ENCODE measurements at places on chromosomes 4 and X.

DNA sequence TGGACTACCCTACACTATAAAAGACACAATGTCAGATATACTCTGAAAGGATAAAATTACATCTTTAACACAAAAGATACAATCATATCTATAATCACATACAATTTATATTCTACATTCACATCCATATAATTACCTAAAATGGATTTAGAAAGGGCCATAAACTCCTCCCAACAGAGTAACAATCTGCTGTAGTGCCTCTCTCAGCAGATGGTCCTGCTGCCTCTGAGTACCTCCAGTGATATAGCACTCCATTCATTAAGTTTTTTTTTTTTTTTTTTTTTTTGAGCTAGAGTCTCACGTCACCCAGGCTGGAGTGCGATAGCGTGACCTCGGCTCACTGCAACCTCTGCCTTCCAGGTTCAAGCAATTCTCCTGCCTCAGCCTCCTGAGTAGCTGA, 7.4 kb downstream of the ANKRD37 start:
- H3K36me3 ChIP-seq, result no peaks in the 10 kb centered on the region
- no peak overlapping the region for H3K27ac ChIP-seq
- H3K27me3 ChIP-seq, result no peaks in the 10 kb centered on the region
- H3K4me1 ChIP-seq, result no peaks in the 10 kb centered on the region
- no peak for DNase-seq

DNA sequence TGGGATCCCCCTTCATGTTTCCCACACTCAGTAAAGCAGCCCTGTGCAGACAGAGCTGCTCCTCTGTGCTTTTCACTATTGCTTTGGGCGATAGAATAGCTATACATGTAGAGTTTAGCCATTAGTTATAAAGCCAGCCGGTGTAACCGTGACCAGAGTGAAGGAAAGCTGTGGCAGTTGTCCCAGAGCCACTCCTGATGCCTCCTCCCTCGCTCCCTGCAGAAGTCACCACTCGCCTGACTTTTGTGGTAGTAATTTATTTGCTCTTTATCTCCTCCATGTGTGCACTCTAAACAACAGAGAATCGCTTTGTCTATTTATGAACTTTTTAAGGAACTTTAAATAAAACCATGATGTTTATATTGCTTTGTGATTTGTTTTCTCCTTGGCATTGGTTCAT, 41.8 kb upstream of the WWC2 start:
- H3K27ac ChIP-seq, result no peak overlapping the region
- H3K27me3 ChIP-seq, result no peaks in the 10 kb centered on the region
- no peaks in the 10 kb centered on the region for H3K36me3 ChIP-seq
- H3K4me3 ChIP-seq, result no peak overlapping the region

GRCh38 chr4:168648494-168648893, 151.6 kb downstream of the PALLD start:
- DNase-seq, result no peak
- no peaks in the 10 kb centered on the region for H3K36me3 ChIP-seq
- no peaks in the 10 kb centered on the region for H3K27me3 ChIP-seq
- H3K4me1 ChIP-seq, result no peaks in the 10 kb centered on the region

DNA sequence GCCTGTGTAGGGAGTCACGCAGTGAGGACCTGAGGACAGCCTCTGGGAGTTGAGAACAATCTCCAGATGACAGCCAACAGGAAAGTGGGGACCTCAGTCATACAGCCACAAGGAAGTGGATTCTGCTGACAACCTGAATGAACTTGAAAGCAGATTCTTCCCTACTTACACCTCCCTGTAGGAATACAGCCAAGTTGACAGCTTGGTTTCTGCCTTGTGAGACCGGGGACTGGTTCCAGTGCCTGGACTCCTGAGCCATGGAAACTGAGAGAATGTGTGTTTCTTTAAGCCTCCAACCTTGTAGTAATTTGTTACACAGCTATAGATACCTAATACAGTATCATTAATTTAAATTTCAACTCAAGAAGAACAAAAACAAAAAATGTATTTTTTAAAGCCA, 107.5 kb downstream of the CNKSR2 start:
- no peak for DNase-seq
- H3K4me1 ChIP-seq, result no peaks in the 10 kb centered on the region
- no peaks in the 10 kb centered on the region for H3K27me3 ChIP-seq

- H3K27ac ChIP-seq, result no peak overlapping the region
- no peak overlapping the region for H3K4me3 ChIP-seq
- DNase-seq, result no peak
- no peaks in the 10 kb centered on the region for H3K4me1 ChIP-seq
- H3K36me3 ChIP-seq, result peaks cover 19% of the 10 kb centered on the region
Observed at GRCh38 chrX:153948002-153948466, 3.6 kb upstream of the RENBP start.

GRCh38 chr4:74033739-74034138, 4.8 kb downstream of the CXCL3 start:
- H3K27ac ChIP-seq, result no peak overlapping the region
- H3K27me3 ChIP-seq, result no peaks in the 10 kb centered on the region
- no peaks in the 10 kb centered on the region for H3K4me1 ChIP-seq
- H3K36me3 ChIP-seq, result no peaks in the 10 kb centered on the region
- no peak overlapping the region for H3K4me3 ChIP-seq
- peak; percentile 15 for DNase-seq

DNA sequence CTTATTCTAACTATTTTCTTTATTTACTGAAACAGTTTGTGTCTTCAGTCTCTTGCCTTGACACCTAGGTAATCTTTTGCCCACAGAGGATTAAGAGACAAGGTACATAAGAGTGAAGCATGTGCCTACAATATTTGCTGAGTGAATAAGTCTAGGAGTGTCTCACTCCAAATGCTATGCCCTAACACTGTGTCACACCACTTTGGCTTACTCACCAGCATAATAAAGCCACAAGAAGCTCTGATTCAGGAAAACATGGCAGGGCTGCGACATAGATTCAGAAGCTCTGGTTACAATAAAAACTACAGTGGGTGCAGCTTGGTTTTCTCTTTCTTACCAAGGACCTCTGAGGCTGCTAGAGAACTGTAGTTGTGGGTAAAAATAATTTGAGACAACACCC, 127.1 kb downstream of the RBM46 start:
- H3K36me3 ChIP-seq, result no peaks in the 10 kb centered on the region
- H3K4me1 ChIP-seq, result no peaks in the 10 kb centered on the region
- peak; percentile 15 for DNase-seq
- no peaks in the 10 kb centered on the region for H3K27me3 ChIP-seq

DNA sequence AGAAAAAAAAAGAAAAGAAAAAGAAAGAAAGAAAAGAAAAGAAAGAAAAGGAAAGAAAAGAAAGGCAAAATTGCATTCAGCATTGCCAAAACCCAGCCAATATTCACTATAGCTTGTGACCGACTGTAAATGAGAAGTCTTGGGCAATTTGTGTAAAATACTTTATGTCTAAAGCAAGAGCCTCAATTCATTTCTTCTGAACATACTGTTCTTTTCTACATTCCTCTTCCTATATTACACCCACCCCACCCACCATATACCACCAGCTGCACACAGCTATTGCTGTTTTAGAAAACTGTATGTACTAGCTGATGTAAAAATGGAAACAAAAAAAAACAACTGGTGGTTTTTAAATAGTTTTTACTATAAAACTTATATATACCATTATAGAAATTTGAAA, 156.9 kb upstream of the TTC29 start:
- no peak overlapping the region for H3K4me3 ChIP-seq
- H3K4me1 ChIP-seq, result peaks cover 9% of the 10 kb centered on the region
- H3K27me3 ChIP-seq, result no peaks in the 10 kb centered on the region
- peak overlapping the region; percentile 80 for H3K27ac ChIP-seq

GRCh38 chrX:323721-324628, 5.4 kb upstream of the GTPBP6 start:
- no peak overlapping the region for H3K4me3 ChIP-seq
- no peak overlapping the region for H3K27ac ChIP-seq
- no peaks in the 10 kb centered on the region for H3K4me1 ChIP-seq
- H3K27me3 ChIP-seq, result no peaks in the 10 kb centered on the region

DNA sequence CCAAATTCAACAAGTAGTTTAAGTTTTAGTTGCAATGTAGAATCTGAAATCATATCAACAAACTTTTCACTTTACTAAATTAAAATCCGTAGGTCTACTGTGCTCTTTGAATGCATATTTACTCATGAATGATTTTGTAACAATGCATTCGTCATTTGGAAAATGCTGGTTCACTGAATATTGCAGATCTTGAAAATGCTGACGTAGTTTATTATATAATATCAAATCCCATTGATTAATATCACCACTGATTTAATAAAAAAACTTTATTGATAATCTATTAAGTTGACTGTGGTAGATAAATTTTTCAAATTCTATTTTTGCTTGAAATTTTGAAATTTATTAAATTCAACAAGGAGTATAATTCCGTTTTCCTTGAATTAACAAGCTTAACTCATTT, 540.0 kb downstream of the GRID2 start:
- H3K4me3 ChIP-seq, result no peak overlapping the region
- no peaks in the 10 kb centered on the region for H3K4me1 ChIP-seq
- H3K27me3 ChIP-seq, result no peaks in the 10 kb centered on the region
- no peak overlapping the region for H3K27ac ChIP-seq
- no peak for DNase-seq
- no peaks in the 10 kb centered on the region for H3K36me3 ChIP-seq

DNA sequence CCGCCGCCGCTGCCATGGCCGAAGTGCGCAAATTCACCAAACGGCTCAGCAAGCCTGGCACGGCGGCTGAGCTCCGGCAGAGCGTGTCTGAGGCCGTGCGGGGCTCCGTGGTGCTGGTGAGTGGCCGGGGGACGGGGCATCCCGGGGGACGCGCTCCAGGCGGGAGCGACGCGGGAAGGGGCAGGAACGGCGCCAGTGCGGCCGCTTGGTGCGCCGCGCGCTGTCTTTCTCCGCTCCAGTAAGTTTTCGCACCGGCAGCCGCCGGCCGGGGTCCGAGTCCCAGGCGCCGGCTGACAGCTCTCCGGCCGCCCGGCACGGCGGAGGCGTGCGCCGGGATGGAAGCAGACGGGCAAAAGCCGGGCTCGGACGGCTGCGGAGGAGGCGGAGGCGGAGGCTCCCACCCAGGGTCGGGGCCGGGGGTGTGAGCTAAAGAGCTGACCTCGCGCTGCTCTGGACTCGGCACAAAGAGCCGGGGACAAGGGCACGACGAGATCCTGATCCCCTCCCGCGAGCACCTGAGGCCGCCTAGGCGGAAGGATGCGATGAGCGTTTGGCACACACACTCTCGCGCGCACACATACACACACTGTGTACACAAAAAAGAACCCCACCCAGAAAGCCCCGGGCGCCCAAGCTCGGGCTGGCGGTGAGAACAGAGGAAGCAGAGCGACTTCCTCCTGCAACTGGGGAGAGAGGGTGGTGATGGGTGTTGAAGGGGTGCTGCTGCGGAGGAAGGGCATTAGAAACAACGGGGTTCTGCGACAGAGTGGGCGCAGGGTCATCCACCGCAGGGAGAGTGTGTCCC, 545 bp downstream of the DOCK11 start:
- no peaks in the 10 kb centered on the region for H3K27me3 ChIP-seq
- H3K4me1 ChIP-seq, result no peaks in the 10 kb centered on the region
- H3K36me3 ChIP-seq, result no peaks in the 10 kb centered on the region
- H3K27ac ChIP-seq, result peak overlapping the region; percentile 51
- DNase-seq, result peak; percentile 11

GRCh38 chr4:1883583-1883982, 12.4 kb downstream of the NSD2 start:
- H3K27ac ChIP-seq, result no peak overlapping the region
- H3K4me1 ChIP-seq, result no peaks in the 10 kb centered on the region
- DNase-seq, result no peak
- H3K4me3 ChIP-seq, result no peak overlapping the region

GRCh38 chr4:138697851-138698250, 317.7 kb upstream of the NOCT start:
- H3K4me1 ChIP-seq, result peaks cover 12% of the 10 kb centered on the region
- peak; percentile 84 for DNase-seq
- H3K27me3 ChIP-seq, result no peaks in the 10 kb centered on the region
- no peak overlapping the region for H3K4me3 ChIP-seq
- H3K36me3 ChIP-seq, result no peaks in the 10 kb centered on the region
- no peak overlapping the region for H3K27ac ChIP-seq
